NCI-H2171 (cell line): ENCODE measurements at places on chromosomes 1 and 21.

DNA sequence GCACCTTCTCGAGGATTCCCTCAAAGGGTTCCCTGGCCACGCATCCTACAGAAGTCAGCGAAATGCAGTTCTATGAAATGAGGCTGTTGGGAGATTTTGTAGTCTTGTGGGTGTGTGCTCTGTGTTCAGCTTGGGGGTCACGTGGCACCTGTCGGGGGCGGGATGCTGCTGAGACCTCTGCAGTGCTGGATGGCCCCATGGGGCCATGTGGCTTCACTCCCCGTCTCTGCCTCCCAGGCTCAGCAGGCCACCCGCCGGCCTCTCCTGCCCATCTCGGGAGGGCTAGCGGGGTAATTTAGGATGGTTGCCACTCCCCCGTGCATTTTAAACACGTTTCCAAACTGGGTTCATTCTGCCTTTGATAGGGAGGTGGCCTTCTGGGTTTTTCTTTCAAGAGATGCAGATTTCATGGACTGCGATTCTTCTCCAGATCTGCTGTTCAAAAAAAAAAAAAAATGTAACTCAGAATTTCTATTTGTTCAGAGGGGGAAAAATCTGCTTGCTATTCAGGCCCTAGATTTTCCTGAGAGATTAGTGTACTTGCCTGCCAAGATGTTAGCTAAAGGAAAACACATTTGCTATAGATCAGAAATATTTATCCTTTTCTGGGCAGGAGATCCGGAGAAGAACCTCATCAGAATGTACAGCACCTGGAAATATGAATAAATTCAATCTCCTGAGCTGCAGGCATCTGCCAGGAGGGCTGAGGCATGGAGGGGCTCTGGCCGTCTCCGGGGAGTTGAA, 277.2 kb upstream of the VAMP3 start:
- DNase-seq = peak; percentile 35

- no peak for DNase-seq
Observed at GRCh38 chr1:205430696-205431305, 8.9 kb upstream of the LEMD1 start.

DNA sequence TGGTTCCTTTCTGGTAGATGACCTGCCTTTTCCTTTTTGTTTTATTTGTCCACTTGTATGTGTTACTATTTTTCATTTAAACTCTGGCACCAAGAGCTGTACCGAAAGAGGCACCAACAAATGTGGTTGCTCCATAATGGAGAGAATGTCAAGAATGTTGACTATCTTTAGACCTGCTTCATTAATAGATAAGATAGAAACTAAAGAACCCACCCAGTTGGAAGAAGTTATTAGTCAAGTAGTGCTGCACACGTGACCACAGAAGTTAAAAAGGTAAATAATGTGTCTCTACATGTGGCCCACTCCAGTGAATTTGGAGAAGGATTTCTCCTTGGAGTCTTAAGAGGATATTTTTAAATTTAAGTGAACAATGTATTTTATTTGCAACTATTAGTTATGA, 9.3 kb downstream of the ATP1A1 start:
- DNase-seq = no peak

DNA sequence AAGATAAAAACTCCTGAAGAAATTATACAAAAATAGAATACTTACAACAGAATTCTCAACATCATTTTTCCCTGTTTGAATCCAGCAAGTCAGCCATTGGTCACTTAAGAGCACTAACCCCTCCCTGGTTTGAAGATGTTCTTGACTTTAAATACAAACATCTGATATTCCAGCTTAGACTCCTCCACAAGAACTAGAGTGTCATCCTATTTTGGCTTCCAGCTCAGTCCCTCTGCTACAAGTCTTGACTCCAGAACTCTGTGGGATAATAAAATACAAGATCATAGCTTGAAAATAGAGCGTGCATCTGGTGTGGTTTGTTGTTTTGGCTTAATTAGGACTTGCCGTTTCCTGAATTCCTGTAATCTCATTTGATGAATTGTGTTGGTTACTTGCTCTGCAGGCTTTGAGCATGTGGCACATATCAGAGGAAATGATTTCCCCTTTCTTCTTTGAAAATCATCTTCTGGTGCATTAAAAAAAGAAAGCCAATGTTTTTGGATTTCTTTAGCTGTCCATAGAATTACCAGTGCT, 63.7 kb upstream of the DPT start:
- no peak for DNase-seq

- DNase-seq = no peak
Observed at GRCh38 chr1:16208270-16208987, 4.0 kb downstream of the ARHGEF19 start.

DNA sequence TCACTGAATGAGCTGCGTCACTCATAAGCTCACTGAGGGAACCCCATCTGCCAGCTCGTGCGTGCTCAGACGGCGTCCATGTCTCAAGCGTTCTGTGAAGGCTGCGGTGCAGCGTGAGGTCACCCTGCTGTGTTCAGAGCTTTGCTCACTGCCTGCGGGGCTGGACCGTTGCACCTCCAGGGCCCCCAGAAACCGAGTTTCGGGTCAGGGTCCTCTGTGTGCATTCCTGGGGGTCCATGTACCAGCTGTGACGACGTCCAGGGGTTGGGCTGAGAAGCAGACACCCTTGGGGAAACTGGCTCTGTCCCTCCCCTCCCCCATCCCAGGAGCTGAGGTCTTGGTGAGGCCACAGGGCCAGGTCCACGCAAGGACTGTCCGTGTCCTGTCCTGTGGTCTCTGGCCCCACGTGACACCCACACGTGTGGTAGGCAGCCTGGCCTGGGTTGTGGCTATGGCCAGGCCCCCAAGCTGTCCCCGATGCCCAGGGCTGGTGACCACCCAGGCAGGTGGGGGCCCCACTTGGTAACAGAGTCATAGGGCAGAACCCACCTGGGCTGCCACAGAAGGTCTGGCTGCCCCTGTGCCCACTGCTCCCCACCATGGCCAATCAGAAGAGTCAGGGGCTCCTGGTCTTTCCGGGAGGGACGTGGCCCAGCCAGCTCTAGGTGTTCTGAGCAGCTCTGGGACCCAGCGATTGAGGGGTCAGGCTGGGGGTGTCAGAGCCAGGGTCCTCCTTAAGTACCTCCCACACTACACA, 24.4 kb downstream of the FTCD start:
- no peak for DNase-seq

- DNase-seq = no peak
Observed at GRCh38 chr1:229001467-229002011, 266.3 kb downstream of the RHOU start.

GRCh38 chr21:37618081-37618480, 251.5 kb downstream of the DYRK1A start:
- no peak for DNase-seq

DNA sequence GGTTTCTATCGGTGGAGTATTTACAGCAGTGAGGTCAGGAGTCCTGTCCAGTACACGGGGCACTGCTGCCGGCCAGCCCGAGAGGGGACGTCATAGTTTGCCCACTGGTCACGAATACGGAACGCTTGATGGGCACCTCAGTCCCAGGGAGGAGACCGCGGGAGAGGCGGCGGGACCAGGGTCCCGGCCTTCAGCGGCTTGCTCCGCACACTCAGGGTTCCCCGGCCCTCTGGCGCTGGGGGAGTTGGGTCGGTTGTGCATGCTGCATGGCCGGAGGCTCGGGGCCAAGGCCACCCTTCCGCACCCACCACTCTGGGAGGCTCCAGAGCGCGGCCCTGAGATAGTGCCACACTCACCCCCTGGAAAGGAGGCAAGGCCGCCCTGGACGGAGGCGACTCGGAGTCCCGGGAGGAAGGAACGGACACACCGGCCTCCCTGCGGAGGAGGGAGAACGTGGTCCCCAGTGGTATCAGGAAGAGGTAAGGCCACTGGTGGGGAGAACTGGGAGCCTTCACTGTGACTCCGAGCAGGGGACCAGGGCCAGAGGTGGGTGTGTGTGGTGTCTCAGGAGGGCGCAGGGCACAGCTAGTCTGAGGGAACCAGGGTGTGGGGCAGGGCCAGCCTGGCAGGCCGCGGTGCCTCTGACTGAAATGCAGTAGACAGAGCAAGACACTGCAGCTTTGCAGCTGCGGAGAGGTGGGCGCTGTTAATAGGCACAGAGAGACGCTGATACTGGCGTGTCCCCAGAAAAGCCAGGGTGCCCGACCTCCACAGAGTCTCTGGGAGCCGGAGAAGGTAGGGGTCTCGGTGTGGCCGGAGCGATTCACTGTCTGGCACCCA, 28.6 kb upstream of the PRSS38 start:
- no peak for DNase-seq

DNA sequence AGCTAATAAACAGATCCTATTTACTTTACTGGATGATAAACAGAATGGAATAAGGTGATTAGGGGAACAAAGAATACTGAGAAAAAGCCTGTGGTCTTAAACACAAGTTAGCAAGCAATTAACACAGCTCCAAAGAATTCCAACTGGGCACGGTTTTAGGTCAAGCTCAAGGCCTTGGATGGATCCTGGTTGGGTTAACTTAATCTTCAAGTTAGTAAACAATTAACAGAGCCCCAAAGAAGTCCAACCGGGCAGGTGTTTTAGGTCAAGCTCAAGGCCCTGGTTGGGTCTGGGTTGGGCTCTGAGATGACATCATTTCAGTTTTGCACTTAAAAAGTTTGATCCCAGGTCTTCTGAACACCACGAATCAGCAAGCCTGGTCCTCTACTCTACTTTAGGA, 1086.3 kb upstream of the TMPRSS15 start:
- DNase-seq = no peak

DNA sequence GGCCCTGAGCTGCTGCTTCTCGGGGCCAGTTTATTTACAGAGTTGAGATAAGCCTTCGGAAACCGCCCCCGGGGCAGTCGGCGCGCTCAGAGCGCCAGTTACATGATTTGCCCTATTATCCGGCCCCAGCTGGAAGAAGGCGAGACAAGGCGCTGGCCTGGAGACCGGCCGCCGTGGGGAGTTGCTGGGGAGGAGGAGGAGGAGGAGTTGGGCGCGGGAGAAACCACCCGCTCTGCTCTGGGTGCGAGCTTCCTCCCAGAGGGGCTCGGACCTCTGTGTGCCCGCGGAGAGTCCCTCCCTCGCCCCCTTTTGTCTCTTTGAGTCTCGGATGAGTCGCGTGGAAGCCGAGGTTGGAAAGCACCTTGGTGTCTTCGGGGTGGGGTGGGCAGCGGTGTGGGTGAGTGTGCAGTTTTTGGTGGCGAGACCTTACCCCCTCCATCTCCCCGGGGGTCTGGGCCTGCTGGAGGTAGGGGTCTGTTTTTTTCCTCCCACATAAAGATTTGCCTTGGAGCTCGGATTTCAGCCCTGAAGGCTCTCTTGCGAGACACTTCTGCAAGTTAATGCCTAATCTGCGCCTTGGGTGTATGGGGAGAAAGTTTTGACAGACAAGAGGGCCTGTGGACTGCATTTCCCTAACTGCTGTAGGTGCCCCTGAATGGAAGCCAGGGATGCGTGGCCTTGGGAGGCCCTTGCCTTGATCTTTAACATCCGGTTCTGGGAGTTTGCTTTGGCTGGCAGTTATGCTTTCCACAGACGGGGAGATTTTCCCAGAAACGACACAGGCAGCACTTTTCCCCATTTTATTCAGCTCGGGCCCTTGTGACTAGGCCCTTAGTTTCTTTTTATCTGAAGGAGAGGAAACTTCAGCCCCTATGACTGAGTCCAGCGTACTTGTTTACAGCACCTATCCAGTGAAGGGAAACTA, 80.0 kb downstream of the NDUFS5 start:
- no peak for DNase-seq
